ENCODE measurements at places on chromosomes 3 and 15. TPM values are rescaled to one million over a fixed set of nuclear protein-coding genes. Genes with fewer than 3 reads are reported as not detected.

DNA sequence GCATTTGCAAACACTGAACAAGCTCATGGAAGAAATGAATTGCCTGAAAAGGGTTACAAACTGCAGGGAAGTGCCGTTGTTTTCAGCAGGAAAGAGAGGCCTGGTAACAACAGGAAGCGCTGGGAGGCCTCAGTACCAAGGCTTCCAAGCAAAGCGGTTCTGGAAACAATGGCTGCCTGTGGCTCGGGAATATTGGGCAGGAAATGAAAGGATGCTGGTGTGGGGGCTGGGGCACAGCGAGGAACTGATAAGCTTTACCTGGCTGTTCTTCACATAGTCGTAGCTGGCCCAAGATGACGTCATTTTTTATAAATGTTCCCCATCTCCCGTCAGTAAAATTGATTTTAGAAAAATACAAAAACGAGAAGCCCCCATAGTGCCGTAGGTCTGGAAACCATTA, 55.9 kb downstream of the ARHGAP31 start:
- no peak for DNase-seq

- DNase-seq = no peak
These were observed 38.5 kb downstream of the MYO5C start for GRCh38 chr15:52256930-52257733.

RLBP1 gene
- polyA plus RNA-seq = not detected

- no peak for DNase-seq
These were observed 5.9 kb downstream of the SH2D7 start for GRCh38 chr15:78098131-78098755.

GRCh38 chr3:82130046-82130445, 368.6 kb upstream of the GBE1 start:
- no peak for DNase-seq

GRCh38 chr3:188680189-188680588, 491.6 kb upstream of the TPRG1 start:
- no peak for DNase-seq

IGF2BP2 gene
- polyA plus RNA-seq = 59.7 TPM

TMEM207 gene
- polyA plus RNA-seq = 0.17 TPM

CLDN18 gene
- 142 TPM for polyA plus RNA-seq

GRCh38 chr15:57235873-57236272, 140.4 kb upstream of the CGNL1 start:
- peak; percentile 75 for DNase-seq

NR1I2 gene
- polyA plus RNA-seq = 0.63 TPM

SERPINI2 gene
- polyA plus RNA-seq = 1.7 TPM

GRCh38 chr3:58271901-58272501, 34.0 kb upstream of the RPP14 start:
- DNase-seq = no peak

- no peak for DNase-seq
These were observed 12.4 kb downstream of the PPM1M start for GRCh38 chr3:52257911-52258310.

GRCh38 chr3:152610622-152611021, 224.3 kb upstream of the P2RY1 start:
- no peak for DNase-seq

DNA sequence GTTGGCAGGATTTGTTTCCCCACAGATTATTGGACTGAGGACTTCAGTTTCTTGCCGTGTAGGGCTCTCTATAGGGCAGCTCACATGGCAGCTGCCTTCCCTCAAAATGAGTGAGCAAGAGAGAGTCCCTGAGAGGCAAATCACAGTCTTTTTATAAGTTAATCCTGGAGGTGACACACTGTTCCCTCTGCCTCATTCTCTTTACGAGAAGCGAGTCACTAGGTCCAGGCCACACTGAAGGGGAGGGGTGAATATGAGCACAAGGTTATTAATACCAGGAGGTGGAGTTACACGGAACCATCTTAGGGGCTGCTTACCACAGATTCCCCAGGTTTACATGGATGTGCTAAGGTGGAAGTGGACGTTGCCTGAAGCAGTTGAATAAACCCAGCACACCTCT, 77.0 kb downstream of the LPP start:
- DNase-seq = no peak

CLRN1 gene
- not detected for polyA plus RNA-seq

DNA sequence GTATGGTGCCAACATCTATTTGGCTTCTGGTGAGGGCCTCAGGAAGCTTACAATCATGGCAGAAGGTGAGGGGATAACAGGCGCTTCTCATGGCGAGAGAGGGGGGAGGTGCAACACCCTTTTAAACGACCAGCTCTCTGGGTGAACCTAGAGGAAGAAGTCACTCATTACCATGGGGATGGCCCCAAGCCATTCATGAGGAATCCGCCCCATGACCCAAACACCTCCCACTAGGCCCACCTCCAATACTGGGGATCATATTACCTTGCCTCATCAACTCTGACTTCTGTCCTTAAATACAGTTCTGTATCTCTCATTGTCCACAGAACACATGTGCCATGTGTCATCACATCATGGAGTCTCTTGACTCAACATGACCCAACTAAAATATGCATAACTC, 37.5 kb upstream of the CLRN1 start:
- DNase-seq = no peak

SLC28A2 gene
- 0.25 TPM for polyA plus RNA-seq

DNA sequence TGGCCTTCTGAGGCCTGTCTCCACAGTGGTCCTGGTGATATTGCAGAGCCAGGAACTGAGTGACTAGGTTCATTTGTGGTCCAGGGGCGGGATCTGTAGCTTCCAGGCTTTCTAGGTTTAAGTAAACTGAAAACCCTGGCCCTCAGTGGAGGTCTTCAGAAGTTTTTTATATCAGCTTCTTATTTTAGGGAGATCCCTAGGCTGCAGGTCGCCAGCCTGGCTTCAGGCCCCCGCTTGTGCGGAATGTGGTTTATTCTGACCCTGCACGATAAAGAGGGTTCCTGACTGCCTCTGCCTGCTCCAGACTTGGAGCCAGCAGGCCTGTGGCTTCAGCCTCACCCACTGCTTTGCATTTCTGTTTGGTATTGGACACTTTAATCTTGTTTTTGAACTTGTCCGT, 133.9 kb upstream of the PLXNA1 start:
- DNase-seq = no peak

DNA sequence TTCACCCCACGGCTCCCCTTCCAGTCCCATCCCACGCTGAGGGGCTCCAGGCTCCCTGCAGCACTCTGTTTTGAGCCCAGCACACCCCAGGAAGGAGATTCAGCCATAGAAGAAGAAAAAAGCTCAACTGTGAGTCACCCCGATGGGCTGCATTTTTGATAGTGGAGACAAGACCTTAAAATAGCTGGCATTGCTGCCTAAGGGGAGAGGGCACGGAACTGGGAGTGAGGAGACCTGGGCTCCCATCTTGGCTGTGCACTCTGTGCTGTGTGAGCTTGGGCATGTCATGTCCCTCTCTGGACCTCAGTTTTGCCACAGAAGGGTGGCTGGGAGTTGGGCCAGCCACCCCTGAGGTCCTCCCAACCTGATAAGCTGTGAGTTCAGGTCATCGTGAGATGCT, 57.2 kb upstream of the SMAD6 start:
- DNase-seq = no peak

ATP13A4 gene
- polyA plus RNA-seq = 62.9 TPM

GRCh38 chr15:83993591-83993990, 242.0 kb upstream of the GOLGA6L4 start:
- no peak for DNase-seq

- no peak for DNase-seq
These were observed 51.8 kb upstream of the PLXND1 start for GRCh38 chr3:129658110-129658843.

MKRN2OS gene
- 0.75 TPM for polyA plus RNA-seq

- DNase-seq = no peak
These were observed 37.8 kb upstream of the USP3 start for GRCh38 chr15:63466378-63467192.

DNA sequence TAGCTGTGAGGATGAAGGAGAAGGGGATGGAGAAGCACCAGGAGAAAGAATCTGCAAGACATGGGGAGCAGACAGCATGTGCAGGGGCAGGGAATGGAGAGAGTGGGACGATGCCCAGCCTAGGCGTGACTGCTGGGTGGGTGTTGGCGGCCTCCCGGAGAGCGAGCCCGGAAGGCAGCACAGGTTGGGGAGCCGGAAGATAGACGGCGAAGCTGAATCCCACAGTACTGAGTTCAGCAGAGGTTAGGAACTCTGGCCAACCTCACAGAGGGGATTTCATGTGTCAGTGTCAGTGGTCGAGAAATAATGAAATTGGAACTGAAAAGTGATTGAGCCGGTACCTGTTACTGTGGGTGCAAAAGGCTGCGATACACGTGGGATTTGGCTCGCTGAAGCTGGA, 55.2 kb downstream of the PXYLP1 start:
- no peak for DNase-seq

GRCh38 chr3:61964566-61964965, 403.2 kb downstream of the PTPRG start:
- no peak for DNase-seq

DNA sequence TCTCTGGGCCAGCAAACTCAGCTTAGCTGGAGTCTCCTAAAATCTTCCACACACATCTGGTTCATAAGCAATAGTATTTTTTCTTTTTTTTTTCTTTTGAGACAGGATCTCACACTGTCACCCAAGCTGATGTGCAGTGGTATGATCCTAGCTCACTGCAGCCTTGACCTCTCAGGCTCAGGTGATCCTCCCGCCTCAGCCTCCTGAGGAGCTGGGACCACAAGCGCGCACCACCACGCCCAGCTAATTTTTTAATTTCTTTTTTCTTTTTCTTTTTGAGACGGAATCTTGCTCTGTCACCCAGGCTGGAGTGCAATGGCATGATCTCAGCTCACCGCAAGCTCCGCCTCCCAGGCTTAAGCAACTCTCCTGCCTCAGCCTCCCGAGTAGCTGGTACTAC, 34.3 kb downstream of the RNU5B-1 start:
- DNase-seq = no peak

MAGI1 gene
- 27.6 TPM for polyA plus RNA-seq

GRCh38 chr3:167653155-167653554, 587 bp downstream of the WDR49 start:
- no peak for DNase-seq

GLDN gene
- 0.21 TPM for polyA plus RNA-seq

OR5K4 gene
- polyA plus RNA-seq = not detected

DNA sequence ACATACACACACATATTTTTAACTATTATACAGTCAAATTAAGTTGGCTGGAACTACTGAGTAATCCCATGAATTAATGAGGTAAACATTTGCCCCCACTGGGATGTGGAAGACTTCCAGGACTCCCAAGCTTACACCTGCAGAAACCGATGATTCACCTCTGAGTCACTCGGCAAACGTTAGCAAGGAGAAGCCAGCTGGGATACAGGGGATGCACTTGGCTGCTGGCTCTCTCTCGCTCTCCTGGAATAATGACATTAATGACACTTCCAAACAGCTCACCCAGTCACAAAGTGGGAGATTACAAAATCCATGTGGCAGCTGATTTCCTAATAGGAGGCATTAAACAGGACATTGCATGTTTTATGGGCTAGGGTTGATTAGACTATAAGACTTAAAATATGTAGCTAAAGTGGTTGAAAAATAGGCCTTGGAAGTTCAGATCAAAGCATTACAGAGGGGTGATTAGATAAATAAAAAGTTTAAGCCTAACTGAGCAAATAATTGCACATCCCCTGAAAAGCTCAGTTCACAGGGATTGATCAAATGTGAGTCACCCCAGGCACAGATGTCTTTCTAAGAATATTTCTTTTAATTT, 500.9 kb downstream of the SOX2 start:
- peak; percentile 25 for DNase-seq

- no peak for DNase-seq
These were observed 9.1 kb downstream of the FES start for GRCh38 chr15:90893175-90894090.

- DNase-seq = no peak
These were observed 7.5 kb upstream of the TM4SF1 start for GRCh38 chr3:149384911-149385321.

DNA sequence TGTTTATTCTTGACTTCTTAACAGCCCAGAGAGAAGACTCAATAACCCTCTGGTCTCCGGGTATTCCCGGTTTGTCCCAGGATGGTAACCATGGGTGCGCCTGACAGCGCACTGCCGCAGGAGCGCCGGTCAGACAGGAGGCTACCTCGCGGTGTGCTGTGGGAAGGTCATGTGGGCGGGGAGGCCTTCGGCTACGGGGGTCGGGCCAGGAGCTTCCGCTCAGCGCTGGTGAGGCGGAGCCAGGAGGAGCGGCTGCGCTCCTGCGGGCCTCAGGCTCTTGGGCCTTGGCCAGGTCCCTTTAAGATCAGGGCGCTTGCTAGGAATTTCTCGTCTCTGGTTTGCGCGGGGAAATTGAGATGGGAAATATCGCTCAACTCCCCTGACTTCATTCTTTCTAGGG, 182.3 kb upstream of the NDN start:
- DNase-seq = peak; percentile 29

SLC22A14 gene
- polyA plus RNA-seq = 0.12 TPM

GRCh38 chr3:61268644-61269043, 17.4 kb upstream of the FHIT start:
- DNase-seq = no peak

- DNase-seq = peak; percentile 39
These were observed 675.2 kb downstream of the AGBL1 start for GRCh38 chr15:86754846-86755245.

DNA sequence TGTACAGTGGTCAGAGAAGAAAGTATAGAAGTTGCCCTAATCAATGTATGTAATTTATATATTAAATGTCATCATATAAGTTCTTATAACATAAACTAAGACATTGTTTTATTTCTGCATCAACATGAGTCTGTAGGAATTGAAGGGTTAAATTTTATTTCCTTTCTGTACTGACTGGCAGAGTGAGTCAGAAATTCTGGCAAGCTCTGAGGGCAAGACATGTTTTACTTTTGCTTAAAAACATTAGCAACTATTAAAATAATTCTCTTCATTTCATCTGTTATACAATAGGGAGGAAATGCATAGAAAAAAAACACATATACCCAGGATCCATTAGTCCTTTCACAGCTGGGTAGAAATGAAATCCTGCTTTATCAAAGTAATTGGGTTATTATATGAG, 171.4 kb upstream of the ALCAM start:
- DNase-seq = no peak

DNA sequence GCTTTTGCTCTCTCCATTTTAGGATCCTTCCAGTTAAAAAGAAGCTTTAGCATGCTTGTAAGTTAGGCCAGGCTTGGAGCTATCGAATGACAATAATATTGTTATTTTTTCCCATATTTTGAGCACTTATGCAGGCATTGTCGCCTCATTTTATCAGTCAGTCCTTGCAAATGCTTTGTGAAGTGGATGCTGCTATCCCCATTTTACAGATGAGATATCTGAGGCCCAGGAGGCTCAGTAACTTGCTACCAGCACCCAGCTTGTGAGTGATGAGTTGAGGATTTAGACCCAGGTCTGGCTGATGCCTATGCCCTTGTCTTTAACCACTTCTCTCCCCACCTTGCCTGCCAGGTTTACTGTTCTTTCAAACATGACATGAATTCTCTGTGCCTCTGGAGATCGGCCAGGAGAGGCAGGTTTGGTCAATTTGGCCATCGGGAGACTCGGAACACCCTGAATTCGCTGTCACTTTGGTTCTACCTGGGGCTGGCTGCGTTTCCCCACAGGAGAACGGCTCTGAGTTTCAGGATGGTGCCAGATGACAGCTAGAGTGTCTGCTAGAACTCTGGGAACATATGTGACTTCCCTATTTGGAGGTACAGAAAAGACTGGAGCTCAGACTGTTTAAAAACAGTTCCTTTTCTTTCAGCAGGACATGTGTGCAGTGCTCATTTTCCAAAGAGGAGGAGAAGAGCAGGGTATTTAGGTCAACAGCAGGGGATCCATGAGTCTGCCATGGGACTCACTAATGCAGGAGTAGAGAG, 25.5 kb upstream of the ZNF710 start:
- DNase-seq = no peak

GRCh38 chr3:49610666-49611280, 56.5 kb downstream of the BSN start:
- DNase-seq = no peak
